H7 (cell line): ENCODE measurements at places on chromosomes 7 and 10. TPM values are rescaled to one million over a fixed set of nuclear protein-coding genes. Genes with fewer than 3 reads are reported as not detected.

GRCh38 chr10:48377751-48378530 lies 71.5 kb downstream of the MAPK8 start:
- no peak for DNase-seq

DNA sequence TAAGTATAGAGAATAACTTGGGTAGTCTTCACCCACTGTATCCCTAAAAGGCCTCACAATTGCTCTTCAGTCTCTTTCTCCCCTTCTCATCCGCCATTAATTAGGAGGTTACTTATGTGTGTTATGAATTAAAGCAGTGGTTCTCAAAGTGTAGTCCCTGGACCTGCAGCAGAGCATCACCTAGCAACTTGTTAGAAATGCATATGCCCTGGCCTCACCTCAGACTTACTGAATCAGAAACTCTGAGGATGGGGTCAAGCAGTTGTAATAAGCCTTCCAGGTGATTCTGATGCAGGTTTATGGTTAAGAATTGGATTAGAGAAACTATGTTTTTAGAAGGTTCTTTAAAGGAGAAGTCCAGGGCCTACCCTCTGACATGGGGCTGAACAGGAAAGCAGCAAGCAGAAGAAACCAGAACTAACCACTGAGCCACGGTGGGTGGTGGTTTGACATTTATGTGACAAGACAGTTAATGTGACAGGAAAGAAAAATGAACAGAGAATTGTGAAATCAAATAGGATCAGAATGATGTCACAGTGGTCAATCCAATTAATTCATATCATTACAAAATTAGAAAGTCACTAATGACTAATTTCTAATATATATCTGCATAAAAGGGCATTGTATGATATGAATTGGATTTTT lies 37.6 kb downstream of the ENTPD1 start:
- no peak for DNase-seq

DNA sequence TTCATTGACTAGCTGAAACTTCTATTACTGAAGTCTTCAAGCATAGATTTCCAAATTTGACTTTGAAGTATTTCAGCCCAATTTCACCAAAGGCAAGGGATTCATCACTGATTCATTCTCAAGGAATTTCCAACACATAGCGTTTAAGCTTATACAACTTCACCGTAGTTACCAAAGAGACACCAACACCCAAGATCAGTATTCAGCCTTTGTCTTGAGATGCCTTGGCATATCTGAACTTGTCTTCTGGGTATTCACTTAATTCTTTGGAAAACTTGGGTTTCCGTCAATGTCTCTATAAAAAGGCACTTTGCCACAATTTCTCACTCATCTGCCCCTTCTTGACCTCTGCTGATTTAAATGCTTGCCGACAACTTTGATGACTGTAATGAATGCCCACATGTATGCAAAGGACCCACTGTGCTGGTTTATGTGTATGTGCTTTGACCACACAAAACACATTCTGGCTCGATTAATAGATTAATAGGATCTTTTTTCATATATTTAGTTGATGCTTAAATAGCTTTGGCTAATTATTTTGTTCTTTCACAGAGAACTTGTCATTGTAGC lies 49.6 kb downstream of the TES start:
- DNase-seq = no peak

- DNase-seq = peak; percentile 55
Observed at GRCh38 chr10:131921184-131921583, 20.4 kb downstream of the PPP2R2D start.

DNA sequence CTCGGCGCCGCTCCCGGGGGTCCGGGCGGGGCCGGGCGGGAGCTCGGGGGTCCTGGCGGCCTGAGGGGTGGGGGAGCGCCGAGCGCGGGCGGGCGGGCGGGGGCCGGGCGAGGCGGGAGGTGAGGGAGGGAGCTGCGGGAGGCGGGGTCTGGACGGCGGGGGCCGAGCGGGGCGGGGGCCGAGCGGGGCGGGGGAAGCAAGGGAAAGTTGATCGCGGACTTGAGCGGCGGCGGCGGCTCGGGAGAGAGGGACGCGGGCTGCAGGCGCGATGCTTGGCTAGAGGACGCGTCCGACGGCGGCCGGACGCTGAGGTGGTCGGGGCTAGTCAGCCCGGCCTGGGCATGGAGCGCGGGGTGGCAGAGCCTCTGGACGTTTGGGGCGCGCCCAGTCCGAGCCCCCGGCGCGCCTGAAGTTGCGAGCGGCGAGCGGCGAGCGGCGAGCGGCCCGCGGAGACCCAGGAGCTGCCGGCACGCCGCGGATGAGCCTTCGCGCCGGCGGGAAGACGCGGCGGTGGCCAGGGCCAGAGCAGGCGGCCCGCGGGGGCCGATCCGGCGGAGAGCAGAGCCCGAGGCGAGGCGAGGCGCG lies at the start of gene CDH23:
Gene CDH23, plus strand, starts transcription at position 210 of the 585 bp plus-strand sequence. CDS start 42,912 bp downstream, outside the sequence.
- DNase-seq = peak; percentile 95

DNA sequence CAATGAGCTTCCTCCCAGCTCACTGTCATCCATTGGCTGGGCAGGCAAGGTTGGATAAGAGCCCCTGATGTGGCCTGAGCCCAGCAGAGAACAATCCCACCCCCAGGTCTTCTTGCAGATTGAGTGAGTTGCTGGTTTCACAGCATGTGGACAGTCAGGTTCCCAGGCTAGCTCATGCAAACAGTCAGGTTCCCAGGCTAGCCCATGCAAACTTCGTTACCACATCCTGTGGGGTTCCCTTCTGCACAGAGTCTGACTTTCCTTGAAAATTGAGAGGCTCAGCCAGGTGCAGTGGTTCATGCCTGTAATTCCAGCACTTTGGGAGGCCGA lies 67.1 kb downstream of the TMEM130 start:
- no peak for DNase-seq

- DNase-seq = peak; percentile 56
Observed at GRCh38 chr10:116444527-116445142, 17.0 kb downstream of the PNLIPRP3 start.

DNA sequence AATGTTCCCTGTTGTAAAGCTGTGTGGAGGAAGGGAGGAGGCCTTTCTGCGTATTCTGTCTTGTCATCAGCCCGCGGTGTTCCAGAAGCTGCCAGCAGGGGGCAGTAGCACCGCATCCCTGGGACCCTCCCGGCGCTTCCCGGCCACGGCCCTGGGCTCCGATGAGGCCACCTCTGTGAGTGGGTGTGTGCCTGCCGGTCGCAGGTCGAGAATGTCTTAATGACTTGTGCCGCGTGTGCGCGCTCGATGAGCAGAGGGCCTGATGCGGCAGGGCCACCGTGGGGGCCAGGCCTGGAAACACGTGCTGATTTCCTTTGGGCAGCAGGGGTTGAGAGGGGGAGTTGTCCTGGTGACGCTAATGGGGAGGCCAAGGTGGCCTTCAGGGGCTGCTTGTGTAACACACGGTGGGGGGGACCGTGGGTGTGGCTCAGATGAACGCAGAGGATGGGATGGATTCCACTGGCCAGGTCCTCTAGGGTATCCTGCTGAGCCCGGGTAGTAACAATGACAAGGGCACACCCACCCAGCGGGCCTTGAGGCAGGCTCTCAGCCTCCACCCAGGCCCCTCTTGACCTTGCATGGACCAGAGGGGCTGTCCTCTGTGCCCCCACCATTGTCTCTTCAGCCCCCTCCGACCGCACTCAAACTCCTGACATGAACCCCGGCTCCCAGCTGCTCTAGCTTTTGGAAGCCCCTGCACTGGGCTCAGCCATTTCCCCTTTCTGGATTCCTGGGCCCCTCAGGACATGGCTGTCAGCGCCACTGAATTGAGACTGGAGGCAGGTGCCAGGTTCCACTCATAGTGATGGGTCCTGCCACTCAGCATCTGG lies 135.9 kb upstream of the PODXL start:
- DNase-seq = peak; percentile 93

DNA sequence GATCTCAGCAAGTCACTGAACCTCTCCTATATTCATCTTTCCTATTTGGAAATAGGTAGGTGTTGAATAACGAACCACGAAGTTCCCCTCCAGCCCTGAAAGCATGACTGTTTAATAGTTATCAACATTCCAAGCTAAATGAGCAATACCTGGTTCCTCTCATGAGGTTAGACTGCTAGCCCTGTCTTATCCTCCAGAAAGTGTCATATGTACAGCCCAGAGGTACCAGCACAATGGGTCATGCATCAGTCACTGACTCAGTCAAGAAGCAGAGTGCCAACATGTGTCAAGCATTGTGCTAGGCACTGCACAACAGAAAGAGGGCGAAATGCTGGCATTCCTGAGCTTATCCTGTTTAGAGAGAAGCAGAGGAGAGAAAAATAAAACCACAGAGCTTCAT lies 70.0 kb downstream of the AMPH start:
- DNase-seq = no peak

DNA sequence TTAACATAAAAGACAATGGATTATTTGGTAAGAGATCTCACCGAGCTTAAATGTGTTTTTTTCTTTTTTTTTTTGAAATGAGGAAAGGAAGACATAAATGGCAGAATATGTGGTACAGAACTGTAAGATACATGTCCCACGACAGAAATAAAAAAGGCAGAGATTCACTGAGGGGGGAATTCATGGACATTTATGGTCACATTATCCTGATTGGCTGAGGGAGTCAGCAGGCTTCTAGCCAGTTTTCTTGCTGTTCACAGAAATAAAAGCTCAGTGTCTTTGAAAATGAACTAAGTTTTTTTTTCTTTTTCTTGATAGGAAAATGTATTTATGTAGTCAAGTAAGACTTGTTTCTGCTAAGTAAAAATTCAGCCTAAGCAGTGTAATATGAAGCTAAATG lies 8.2 kb upstream of the FAS start:
- DNase-seq = no peak

DNA sequence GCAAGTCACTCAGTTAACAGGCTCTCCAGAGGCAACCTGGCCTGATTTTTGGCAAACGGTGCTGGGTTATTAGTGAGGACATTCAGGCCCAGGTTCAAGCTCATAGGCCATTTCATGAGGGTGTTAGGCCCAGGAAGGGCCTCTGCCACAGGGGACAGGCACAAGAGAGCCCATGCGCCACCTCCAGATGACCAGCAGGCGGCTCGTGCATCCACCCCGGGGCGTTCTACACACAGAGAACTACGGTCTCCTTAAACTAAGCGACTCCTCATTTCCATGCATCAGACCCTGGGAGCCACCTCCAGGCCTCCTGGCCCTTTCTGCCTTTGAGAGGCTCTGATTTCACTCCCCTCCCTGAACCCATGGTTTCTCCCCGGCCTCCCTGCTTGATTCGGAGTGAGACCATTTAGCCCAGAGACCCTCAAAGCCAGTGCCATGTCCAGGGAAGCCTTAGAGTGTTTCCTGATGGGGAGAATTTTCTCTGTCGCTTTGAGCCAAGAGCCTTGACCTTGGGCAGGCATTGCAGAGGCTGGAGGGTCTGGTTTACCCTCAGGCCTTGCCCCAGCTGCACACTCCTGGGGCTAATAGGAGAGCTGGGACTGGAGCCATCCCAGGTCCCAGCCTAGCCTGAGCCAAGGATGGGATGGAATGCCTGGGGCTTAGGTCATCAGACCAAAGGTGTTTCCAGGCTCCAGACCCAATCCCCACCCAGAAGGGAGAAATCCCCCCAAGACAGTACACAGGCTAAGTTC lies 188.0 kb downstream of the GRID1 start:
- peak; percentile 92 for DNase-seq

DNA sequence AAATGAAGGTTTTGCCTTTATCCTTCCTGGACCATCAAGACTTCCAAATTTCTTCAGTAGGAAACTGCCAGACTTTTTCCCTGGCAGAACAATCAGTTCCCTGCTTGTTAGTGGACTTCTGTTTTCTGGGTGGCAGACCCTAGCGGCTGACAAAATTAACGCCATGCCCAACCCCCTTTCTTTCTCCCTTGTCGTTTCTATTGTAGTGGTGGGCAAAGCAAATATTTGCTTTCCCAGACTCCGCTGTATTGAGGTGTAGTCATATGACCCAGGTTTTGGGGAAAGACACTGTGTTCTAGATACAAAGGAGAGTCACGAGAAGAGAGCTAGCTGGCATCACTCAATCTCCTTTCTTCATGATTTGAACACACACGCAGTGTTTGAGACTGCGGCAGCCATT lies 7.7 kb downstream of the PON2 start:
- DNase-seq = no peak

GRCh38 chr7:43537765-43538403 lies 45.0 kb upstream of the STK17A start:
- peak; percentile 26 for DNase-seq

GRCh38 chr10:110209926-110210673 lies 2.7 kb downstream of the MXI1 start:
- peak; percentile 79 for DNase-seq

DNA sequence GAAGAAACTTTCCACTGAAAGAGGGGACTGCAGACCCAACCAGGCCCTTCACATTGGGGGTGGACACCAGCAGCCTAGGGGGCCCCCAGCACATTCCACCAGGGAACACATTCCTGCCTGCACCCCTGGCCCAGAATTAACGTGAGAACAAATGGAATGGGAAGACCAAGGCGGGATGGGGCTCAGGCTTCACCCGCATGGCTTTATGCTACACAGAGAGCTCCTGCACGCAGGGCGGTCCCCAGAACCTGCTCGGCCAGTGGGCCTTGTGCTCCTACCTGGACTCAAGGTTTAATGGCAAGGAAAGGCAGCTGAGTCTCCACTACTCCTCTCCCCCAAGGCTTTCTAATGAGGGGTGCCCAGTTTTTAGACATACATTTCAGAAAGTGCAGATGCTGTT lies 146.3 kb upstream of the GPR26 start:
- peak; percentile 35 for DNase-seq

DNA sequence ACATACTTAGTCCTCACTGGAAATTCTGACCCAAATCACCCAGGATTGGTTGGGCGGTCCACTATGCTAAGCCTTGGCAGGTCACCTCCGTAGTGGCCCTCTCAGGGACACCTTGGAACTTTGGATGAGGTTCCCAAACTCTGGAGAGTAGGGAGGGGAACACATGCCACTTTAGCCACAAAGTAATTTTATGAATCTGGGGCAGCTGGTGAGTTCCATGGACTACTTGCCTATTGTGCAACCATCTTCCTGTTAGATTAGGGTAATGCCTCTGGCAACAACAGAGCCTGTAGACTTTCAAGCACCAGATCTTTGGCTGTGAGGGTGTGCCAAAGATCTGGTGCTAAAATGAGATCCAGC lies 77.7 kb downstream of the ITGB8 start:
- DNase-seq = no peak

GRCh38 chr7:44073664-44074348 lies 8.4 kb upstream of the PGAM2 start:
- peak; percentile 66 for DNase-seq

POLL gene
- 24.9 and 25.0 TPM in 2 replicates for total RNA-seq

RHEB gene
- 119 and 128 TPM in 2 replicates for total RNA-seq

GAD2 gene
- 1.8 and 2.7 TPM in 2 replicates for total RNA-seq

CADPS2 gene
- 5.9 and 6.9 TPM in 2 replicates for total RNA-seq

GALNT17 gene
- total RNA-seq = 67.7 and 72.3 TPM in 2 replicates

DRGX gene
- total RNA-seq = not detected in 2 replicates

SLC25A28 gene
- 21.5 and 24.0 TPM in 2 replicates for total RNA-seq

CDK14 gene
- total RNA-seq = 28.6 and 37.2 TPM in 2 replicates

ADIRF gene
- not detected in 2 replicates for total RNA-seq

NKX1-2 gene
- total RNA-seq = 57.8 and 65.1 TPM in 2 replicates

ZNF804B gene
- not detected in 2 replicates for total RNA-seq

DGKB gene
- 0.26 and 0.52 TPM in 2 replicates for total RNA-seq

GPER1 gene
- 0.14 and 0.63 TPM in 2 replicates for total RNA-seq

STRA8 gene
- not detected in 2 replicates for total RNA-seq

ZNF239 gene
- 2.7 and 3.0 TPM in 2 replicates for total RNA-seq

NPSR1 gene
- not detected in 2 replicates for total RNA-seq

TMEM229A gene
- 0.15 and 0.42 TPM in 2 replicates for total RNA-seq

FAM221A gene
- 16.6 and 21.7 TPM in 2 replicates for total RNA-seq

AGR2 gene
- total RNA-seq = not detected in 2 replicates

PLOD3 gene
- 41.9 and 48.3 TPM in 2 replicates for total RNA-seq
